T-helper 1 cell (primary cell): ENCODE measurements at places on chromosomes 12 and 14.

DNA sequence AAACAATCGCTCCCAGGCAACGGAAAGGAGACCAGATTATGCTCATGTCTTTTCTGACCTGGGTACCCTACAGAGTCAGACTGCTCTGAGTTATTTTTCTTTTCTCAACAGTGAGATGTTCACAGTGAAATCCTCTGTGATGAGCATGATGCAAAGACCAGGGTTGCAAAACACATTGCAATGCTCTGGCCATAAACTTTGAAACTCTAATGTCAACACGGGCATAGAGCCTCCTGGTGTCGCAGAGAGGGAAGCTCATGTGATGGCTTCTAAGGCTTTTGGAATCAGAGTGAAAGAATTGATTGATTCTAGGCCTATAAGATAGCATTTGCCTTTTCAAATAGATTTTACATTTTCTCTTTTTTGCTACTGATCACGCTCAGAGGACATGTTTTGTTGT is 193.4 kb downstream of the RASSF9 start:
- no peak for DNase-seq

DNA sequence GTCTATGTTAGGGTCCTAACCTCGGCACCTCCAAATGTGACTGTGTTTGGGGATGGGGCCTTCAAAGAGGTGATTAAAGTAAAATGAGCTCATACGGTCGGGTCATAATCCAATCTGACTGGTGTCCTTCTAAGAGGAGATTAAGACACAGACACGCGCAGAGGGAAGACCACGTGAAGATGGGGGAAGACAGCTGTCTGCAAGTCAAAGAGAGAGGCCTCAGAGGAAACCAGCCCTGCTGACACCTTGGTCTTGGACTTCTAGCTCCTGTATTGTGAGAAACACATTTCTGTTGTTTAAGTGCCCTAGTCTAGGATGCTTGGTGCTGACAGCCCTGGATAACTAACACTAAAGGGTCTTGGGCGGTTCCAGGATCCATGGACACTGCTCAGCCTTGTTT is 109.6 kb downstream of the DICER1 start:
- DNase-seq: no peak

DNA sequence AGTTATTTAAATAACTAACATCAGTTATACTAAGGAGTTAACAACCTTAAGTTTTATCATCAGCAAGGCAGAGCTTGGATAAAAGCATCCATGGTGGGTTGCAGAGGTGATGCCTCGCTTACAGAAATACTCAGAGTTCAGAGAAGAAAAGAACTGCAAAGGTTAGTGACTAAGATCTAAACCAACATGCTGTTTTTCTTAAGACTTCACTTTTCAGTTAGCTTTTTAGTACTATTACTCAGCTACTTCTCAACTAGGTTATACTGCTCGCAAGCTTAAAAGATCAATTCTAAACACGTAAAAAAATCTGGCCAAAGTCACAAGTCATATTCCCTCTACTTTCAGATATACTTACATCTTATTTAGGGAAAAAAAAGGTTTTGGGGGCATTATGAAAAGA is 2.8 kb downstream of the PPP1CC start:
- no peak for DNase-seq

- no peak for DNase-seq
Measured at GRCh38 chr12:92926549-92926948, 2.5 kb downstream of the EEA1 start.

- DNase-seq: no peak
Measured at GRCh38 chr12:120818416-120818815, 85.7 kb downstream of the SPPL3 start.

- no peak for DNase-seq
Measured at GRCh38 chr12:97134495-97134894, 227.4 kb downstream of the NEDD1 start.

DNA sequence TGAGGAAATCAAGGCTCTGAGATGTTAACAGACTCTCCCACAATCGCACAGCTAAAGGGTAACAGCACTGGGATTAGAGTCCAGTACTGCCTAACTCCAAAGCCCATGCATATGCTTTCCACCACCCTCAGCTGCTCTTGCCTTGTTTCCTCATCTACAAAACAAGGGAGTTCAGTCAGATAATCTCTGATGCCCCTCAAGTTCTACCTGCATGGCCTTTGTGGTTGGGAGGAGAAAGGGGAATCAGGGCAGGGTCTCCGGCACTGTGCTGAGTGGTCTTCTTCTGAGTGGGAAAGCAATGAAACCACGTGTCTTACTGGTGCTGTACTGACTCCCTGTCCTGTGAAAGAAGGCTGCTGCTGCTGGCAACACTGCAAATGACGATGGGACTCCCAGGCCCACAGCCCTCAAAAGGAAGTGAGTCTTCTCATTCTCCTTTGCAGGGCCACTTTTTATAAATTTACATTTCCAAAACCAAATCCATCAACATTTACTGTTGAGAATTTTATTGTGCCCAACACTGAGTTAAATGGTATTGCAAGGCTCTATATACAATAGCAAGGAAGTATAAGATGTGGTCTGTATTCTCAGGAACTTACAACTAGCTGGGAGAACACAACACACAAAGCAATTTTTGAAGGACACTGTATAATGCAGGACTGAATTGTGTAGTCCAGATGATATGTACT is 19.7 kb upstream of the DUSP16 start:
- no peak for DNase-seq
